ENCODE measurements at places on chromosomes 6 and 20. TPM values are rescaled to one million over a fixed set of nuclear protein-coding genes. Genes with fewer than 3 reads are reported as not detected.

DNA sequence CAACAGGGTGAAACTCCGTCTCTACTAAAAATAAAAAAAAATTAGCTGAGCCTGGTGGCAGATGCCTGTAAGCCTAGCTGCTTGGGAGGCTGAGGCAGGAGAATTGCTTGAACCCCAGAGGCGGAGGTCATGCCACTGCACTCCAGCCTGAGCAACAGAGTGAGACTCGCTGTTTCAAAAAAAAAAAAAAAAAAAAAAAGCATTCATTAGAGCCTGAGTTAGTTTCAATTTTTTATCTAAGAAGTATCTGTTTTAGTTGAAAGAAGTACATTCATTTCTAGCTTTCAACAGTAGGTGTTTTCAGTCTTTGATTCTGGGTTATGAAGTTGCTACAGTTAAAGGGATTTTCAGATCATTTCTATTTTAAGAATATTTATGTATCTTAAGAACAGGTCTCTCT is 42.2 kb downstream of the ZNF292 start:
- no peak for DNase-seq

DNA sequence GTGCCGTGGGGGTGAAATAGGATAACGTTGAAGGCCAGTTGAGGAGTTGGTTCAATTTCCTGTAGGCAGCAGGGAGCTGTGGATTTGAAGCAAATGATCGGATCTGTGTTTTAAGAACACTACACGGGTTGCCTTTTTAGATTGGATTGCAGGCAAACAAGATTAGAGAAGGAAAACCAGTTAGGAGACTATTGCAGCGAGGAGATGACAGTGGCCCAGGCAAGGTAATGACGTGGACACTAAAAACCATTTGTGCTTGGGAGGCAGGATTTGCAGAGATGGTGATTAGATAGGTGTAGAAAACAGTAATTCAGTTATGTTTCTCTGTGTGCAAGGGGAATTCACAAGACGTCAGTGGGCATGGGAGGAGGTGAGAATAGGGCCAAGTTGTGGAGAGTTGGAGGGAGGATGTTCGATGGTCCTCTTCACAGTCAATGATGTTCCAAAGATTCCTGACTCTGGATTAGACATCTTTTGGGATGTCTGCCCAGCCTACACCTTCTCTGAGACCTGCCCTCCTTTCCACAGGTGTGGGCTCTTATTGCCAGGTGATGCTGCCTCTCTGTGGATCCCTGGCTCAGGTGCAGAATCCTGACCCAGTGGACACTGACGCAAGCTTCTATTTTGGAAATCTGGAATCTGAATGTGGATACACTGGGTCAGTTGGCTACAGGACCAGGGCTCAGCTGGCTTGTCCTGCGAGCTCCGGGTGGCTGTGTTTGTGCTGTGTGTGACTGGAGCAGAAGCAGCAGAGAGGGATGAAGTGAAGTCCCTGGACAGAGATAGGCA is 54.2 kb downstream of the TFAP2C start:
- no peak for DNase-seq

GRCh38 chr6:138863321-138863720 is 67.4 kb downstream of the ECT2L start:
- DNase-seq: no peak

The LIME1 gene
- 9.6 TPM for polyA plus RNA-seq

DNA sequence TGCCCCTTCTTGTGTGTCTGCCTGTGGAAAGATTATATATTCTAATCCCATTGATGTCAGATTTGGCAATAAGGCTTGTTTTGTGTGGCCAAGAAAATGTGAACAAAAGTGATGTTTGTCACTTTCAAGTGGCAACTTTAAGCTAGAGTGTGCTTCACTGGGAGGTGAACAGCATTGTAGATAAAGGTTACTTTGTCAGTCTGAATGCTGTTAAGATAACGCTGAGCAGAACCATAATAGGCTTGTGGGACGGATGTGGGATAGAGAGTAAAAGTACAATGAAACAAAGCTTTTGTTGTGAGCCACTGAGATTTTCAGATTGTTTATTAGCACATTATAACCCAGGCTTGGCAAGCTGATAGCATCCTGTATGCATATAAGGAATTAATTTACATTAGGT is 303.8 kb upstream of the MAN1A1 start:
- DNase-seq: no peak

GRCh38 chr20:2697768-2698167 is 5.2 kb downstream of the EBF4 start:
- no peak for DNase-seq

DNA sequence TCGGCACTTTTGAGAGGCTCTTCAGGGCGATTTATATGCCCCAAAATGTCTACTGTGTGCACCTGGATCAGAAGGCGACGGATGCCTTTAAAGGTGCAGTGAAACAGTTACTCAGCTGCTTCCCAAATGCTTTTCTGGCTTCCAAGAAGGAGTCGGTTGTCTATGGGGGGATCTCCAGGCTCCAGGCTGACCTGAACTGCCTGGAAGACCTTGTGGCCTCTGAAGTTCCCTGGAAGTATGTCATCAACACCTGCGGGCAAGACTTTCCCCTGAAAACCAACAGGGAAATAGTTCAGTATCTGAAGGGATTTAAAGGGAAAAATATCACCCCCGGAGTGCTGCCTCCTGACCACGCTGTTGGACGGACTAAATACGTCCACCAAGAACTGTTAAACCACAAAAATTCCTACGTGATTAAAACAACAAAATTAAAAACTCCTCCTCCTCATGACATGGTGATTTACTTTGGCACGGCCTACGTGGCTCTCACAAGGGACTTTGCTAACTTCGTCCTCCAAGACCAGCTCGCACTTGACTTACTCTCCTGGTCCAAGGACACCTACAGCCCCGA is 8.2 kb downstream of the GCNT2 start:
- no peak for DNase-seq

DNA sequence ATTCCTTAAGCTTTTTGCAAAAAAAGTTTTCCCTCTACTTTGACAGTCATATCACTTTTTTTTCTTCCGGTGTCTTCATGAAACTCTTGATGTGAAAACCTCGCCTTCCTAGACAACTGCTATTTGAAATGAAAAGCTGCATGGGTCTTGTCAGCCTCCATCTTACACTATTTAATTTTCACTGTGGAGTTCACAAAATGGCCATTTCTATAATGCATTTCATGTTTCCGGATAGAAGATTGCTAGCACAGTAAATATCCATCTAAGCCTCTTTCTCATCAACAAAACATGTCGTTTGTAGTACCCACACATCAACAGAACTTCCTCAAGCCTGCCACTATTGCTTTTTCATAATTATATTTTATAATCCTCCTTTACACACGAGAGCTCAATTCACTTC is 204.9 kb upstream of the ID4 start:
- DNase-seq: no peak
